ENCODE measurements at places on chromosomes 12 and 14. TPM values are rescaled to one million over a fixed set of nuclear protein-coding genes. Genes with fewer than 3 reads are reported as not detected.

The SHMT2 gene
- 38.2 TPM for polyA plus RNA-seq

The PLCZ1 gene
- not detected for polyA plus RNA-seq

The CLIP1 gene
- 72.8 TPM for polyA plus RNA-seq

The C12orf42 gene
- polyA plus RNA-seq: 0.66 TPM

The FAR2 gene
- 3.5 TPM for polyA plus RNA-seq

The FBXO33 gene
- polyA plus RNA-seq: 32.0 TPM

The DGKA gene
- polyA plus RNA-seq: 1.1 TPM

The FBRSL1 gene
- polyA plus RNA-seq: 11.9 TPM

The GLT8D2 gene
- polyA plus RNA-seq: 8.3 TPM

The SRGAP1 gene
- polyA plus RNA-seq: 4.8 TPM

The CD69 gene
- polyA plus RNA-seq: 0.70 TPM

The TEAD4 gene
- polyA plus RNA-seq: 1.6 TPM

The RBP5 gene
- polyA plus RNA-seq: not detected

The TAS2R14 gene
- polyA plus RNA-seq: 13.5 TPM

The LRRC43 gene
- 4.8 TPM for polyA plus RNA-seq

The TROAP gene
- polyA plus RNA-seq: 1.3 TPM

The CLECL1 gene
- polyA plus RNA-seq: not detected

The SLCO1B1 gene
- polyA plus RNA-seq: not detected

The NR1H4 gene
- not detected for polyA plus RNA-seq

The MAP4K5 gene
- 148 TPM for polyA plus RNA-seq

The KRT77 gene
- not detected for polyA plus RNA-seq

The DNM1L gene
- 168 TPM for polyA plus RNA-seq

The LRRC10 gene
- polyA plus RNA-seq: not detected

The CMKLR1 gene
- polyA plus RNA-seq: 0.06 TPM

The ABCC9 gene
- 0.32 TPM for polyA plus RNA-seq

The FUT8 gene
- polyA plus RNA-seq: 57.3 TPM

Data from neural cell (in vitro differentiated cells).